ENCODE measurements at places on chromosomes 13 and 19.

DNA sequence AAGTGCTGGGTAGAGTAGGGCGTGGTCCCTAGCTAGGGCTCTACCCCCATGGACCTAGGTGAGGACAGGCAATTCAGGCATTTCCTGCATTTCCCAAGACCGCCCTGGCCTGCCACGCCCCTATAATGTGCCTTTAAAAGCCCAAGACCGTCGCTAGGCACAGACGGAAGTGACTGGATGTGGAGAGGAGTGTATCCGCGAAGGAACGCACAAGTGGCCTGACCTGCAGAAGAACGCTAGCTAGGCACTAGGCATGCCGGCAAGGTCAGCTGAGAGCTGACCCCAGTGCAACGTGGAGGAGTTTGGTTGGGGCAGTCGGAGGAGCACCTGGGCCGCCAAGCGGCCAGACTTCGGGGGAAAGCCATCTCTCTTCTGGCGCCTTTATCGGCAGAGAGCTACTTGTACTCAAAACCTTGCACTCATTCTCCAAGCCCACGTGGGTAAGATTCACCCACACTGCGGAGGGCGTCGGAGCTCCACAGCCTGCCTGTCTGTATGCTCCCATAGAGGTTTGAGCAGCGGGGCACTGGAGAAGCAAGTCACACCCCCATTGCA lies 370.0 kb downstream of the FGF9 start:
- no peak for DNase-seq

- no peak for DNase-seq
Observed at GRCh38 chr13:83515268-83516015, 366.8 kb downstream of the SLITRK1 start.

GRCh38 chr13:34381228-34381627 lies 560.8 kb upstream of the NBEA start:
- DNase-seq, result no peak

GRCh38 chr19:5302396-5302795 lies 38.2 kb downstream of the PTPRS start:
- no peak for DNase-seq

DNA sequence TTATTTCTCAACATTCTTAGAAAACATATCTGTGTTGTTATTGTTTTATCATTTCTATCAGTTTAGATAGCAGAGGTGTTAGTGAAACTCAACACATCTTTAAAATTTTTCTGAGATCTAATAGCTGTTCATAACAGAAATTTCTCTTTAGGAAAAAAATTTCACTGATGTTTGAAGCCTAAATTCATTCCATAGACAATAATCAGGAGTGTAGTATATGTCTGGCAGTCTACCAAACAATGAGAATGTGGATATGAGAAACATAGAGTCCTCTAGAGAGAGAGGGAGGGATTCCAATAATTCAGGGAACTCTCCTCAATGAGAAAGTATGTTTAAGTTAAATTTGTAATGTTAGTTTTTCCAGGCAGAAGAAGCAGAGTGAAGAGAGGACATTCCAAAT lies 118.2 kb upstream of the EDNRB start:
- no peak for DNase-seq

- DNase-seq, result no peak
Observed at GRCh38 chr19:56554272-56554869, 12.9 kb upstream of the ZNF470 start.

GRCh38 chr13:76955661-76956060 lies 7.3 kb downstream of the ACOD1 start:
- DNase-seq, result no peak

DNA sequence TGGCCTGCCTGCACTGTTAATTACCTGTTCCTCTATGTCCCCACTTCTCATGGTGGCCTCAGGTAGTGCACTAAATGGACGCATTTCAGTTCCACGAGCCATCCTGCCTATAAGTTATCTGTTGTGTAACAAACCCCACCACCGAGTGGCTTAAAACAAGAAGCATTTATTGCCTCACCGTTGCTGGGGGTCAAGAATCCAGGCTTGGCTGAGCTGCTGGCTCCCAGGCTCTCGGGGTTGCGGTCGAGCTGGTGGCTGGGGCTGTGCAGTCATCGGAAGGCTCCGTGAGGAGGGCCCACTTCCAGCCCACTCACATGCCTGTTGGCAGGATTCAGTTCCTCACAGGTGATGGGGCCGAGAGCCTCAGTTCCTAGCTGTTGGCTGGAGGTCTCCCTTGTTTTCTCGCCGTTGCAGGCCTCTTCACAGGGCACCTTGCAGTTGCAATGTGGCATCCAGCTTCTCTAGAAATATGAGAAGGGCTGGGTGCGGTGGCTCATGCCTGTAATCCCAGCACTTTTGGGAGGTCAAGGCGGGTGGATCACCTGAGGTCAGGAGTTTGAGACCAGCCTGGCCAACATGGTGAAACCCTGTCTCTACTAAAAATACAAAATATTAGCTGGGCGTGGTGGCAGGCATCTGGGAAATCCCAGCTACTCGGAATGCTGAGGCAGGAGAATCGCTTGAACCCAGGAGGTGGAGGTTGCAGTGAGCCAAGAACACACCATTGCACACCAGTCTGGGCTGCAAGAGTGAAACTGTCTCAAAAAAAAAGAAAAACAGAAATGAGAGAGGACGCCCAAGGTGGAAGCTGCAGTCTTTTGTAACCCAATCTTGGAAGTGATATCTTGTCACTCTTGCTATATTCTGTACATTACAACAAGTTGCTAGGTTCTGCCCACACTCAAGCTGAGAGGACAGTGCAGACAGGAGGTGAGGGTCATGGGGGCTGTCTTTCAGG lies 6.5 kb upstream of the PTOV1 start:
- no peak for DNase-seq

- no peak for DNase-seq
Observed at GRCh38 chr19:32168111-32168510, 177.3 kb upstream of the ZNF507 start.

- DNase-seq, result no peak
Observed at GRCh38 chr13:109667056-109667455, 119.3 kb downstream of the IRS2 start.

DNA sequence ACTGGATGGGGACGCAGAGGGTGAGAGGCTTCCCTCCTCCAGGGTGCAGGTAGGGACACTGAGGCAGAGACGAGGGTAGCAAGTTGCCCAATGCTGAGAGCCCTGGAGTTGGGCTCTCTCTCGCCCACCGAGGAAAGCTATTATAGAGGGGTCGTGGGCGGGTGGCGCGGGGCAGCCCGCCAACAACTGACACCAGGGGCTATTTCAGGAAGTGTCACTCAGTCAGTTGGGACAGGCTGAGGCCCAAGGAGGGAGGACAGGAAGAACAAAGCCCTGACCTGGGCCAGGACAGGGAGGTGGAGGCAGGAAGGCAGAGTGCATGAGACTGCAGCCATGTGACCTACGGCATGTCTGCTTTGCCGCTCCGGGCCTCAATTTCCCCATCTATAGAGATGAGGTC lies 29.9 kb downstream of the TINCR start:
- DNase-seq, result no peak

DNA sequence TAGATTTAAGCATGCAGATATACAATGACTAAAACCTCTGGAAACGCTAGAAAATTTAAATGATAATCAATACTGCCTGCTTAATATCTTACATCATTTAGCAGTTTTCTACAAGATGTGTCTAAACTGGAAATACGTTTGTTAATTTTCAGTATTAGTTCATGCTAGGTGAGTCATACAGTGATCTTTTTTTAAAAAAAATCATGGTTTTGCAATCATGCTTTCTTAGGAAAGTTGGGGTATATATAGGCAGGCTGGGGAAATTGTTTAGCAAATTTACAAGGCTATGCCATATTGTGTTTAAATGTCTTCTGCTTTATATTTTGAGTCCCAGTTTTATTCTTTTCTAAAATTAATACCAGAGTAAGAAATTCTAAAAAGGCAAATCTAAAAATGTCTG lies 245.4 kb upstream of the SPRY2 start:
- DNase-seq, result no peak

DNA sequence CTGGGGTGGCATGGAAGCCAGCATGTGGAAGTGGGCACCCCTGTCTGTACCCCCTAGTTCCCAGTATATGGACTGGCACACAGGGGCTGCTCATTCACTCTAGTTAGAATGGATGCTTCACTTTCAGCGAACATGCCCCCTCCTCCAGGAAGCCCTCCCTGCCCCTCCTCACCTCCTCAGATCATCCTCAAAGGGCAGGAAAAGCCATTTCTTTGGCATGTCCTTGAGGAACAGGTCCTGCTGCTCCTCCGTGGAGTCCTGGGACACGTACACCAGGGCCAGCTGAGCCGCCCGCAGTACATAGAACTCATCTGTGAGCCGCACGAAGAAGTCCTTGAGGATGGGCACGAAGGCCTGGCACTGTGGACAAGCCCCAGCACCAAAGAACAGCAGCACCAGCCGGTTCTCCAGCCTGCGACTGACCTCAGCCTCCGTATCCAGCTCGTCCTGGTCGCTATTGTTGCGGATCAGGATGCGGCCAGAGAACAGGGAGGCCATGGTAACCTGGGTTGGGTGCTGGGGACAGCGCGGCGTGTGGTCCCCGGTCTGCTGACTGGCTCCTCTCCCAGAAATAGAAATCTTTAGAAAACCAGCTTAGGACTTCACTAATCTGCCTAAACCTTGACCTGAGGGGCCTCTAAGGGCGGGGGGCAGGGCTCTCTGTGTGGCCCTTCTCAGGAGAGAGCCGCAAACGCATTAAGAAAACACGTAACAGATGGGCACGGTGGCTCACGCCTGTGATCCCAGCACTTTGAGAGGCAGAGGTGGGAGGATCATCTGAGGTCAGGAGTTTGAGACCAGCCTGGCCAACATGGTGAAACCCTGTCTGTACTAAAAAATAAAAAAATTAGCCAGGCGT lies at the start of gene NXNL1:
NXNL1 (minus strand) TSS at position 555 of the 859 bp plus-strand sequence; CDS start at position 498, 57 bp downstream.
- DNase-seq, result no peak

DNA sequence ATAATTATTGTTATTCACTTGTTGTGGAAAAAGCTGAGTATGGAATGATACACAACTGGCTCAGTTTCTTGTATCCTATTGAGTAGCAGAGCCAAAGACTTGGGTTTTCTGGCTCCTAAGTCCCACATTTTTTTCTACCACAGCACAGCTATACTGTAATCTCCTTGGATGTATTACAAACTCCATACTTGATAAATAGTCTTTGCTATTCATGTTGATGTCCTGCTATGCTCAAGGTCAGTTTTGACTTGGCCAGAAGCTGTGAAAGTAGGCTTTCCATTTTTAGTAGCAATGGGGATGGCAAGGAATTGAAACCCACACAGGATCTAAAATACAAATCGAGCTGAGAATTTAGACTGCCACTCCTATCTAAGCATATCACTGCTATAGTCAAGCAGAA lies 79.1 kb downstream of the B3GLCT start:
- no peak for DNase-seq

- peak; percentile 71 for DNase-seq
Observed at GRCh38 chr19:48391100-48392005, at the start of gene KDELR1. KDELR1 (minus strand) TSS chr19:48391551; CDS start chr19:48391358, 193 bp downstream.

DNA sequence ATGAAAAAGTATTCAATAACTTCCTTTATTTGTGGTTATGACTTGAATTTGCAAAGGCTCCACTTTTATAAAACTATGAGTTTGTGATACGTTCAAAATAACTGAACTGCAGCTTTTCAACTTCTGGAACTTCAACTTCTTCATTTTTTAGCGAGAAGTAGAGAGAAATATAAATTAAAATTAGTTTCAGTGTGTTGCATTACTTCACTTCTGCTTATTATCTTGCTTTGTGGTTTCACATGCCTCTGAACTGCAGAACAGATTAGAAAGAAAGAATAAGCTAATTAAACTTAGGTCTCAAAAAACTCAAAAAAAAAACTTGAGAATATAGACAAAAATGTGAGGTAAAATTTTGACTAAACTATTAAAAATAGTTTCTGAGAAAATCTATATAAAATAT lies 1073.4 kb downstream of the PCDH17 start:
- no peak for DNase-seq

- DNase-seq, result no peak
Observed at GRCh38 chr13:66102864-66103263, 1127.3 kb downstream of the PCDH9 start.

DNA sequence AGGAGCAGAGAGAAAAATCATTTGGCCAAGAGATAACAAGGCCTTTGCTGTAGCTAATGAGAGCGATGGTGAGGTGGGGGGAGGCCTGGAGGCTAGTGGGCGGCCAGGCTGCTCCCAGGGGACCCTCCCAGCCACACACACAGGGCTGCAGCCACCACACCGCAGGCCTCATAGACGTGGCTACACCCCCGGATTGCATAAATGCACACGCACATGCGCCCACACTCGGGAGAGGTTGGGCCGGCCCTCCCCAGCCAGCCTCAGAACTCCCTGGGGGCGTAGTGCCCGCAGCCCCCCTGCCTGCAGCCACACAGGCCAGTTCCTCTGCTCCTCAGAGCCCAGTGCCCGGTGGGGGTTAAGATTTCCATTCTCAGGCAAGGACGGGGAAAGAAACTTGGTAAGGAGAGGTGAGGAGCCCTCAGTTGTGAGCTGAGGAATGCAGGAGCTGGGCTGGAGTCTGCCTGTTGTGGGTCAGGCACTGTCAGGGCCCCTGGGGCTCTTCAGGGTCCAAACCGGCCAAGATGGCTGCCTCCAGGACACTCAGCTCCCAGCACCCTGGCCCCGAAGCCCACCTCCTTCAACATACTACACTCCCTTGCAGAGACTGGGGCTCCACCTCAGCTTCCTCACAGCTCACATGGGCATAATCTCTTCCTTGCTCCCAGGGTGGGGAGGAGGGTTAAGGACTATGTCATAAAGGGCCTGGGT lies 8.0 kb downstream of the PTH2 start:
- no peak for DNase-seq

- DNase-seq, result no peak
Observed at GRCh38 chr13:31747966-31748365, 8.6 kb downstream of the RXFP2 start.

GRCh38 chr13:42708391-42708790 lies 73.0 kb upstream of the FAM216B start:
- DNase-seq, result no peak

DNA sequence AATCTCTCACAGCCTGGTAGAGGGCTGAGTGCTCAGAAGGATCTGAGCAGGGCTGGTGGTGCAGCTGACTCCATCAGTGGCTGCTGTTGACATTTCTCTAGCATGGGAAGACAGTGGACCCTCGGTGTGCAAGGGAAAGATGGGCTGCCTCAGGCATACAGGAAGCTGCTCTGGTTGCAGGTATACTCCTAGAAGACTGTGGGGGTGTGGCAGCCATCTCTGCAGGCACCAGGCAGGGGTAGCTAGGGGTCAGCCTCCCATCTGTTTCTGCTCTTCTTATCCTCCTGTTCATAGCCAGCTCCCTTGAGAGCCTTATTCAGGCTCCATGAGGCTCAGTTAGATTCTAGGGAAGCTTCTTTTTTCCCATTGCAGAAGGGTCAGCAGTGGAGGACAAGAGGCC lies 475.5 kb downstream of the TSHZ3 start:
- no peak for DNase-seq

DNA sequence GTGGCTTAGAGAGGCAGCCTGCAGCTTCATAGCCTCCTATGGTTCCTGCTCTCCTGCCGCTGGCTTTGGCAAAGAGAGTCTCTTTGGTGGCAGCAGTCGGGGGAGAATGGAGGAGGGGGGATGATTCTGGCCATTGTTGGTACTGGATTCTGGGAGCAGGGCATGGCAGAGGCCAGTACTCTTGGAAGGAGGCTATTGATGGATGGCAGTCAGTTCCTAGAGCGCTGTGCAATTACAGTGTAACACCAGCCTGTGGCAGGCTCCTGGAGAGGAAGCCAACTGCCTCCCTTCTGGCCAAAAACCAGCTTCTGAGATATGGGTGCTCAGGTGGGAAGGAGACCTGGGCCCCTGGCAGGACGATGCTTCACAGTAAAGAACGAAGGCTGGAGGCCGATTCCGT lies 47.9 kb upstream of the TMTC4 start:
- no peak for DNase-seq
